Sigmoid colon (tissue), 7 donors: ENCODE measurements at places on chromosomes 1 and 21. TPM values are rescaled to one million over a fixed set of nuclear protein-coding genes. Genes with fewer than 3 reads are reported as not detected.

DNA sequence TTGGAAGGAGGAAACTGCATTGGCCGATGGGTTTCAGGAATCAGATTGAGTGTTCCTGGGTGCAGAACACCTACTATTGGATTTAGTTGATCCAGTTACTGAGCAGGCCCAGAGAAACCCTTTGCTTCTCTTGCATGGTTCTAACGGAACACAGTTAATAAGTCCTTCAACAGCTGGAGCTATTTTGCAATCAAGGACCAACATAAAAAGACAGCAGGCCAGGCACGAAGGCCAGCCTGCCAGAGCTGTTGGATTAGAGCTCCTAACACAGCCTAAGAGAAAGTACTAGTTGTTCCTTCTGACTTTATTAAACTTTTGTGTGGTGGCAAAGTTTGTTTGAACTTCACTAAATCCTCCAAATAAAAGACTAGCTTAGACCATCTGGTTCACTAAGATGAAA lies 148.0 kb upstream of the LMO4 start:
- H3K4me3 ChIP-seq: no peak overlapping the region
- no peaks in the 10 kb centered on the region for H3K36me3 ChIP-seq
- DNase-seq: no peak
- no peaks in the 10 kb centered on the region for H3K4me1 ChIP-seq
- H3K27ac ChIP-seq: no peak overlapping the region

- no peaks in the 10 kb centered on the region for H3K4me1 ChIP-seq
- no peak overlapping the region for H3K4me3 ChIP-seq
- DNase-seq: no peak
- no peaks in the 10 kb centered on the region for H3K27me3 ChIP-seq
- H3K27ac ChIP-seq: no peak overlapping the region
Measured at GRCh38 chr1:186735463-186735862, 55.2 kb upstream of the PTGS2 start.

DNA sequence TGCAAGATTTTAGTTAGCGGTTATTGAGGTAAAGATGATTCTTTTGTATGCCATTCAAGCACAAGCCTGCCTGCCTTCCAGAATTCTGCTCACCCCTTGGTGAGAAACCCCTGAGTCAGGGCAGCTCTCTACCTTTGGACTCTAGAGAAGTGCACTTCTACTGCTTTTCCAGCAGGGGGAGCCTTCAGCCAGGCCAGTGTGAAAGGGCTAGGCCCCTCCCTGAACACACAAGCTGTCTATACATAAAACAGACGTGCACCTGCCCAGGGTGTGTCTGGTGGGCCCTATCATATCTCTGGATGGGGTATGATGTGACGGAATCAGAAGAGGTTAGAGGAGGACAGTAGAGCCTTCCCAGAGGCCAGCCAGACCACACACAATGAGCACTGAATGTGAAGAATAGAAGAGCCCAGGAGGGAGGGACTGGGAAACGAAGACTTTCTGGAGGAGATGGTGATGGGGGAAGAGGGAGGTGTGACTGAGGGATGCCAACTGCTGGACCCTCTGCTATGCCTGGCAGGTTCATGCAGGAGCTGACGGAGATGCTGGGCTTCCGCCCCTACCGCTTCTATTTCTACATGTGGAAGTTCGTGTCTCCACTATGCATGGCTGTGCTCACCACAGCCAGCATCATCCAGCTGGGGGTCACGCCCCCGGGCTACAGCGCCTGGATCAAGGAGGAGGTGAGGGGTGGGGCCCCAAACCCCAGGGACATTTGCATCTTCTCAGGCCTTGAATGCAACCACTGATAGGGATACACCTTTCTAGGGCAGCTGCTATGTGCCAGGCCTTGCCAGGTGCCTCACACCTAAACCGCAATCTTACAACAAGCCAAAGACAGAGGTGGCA lies 13.0 kb upstream of the KCNC4 start:
- H3K27ac ChIP-seq: no peak overlapping the region
- H3K4me1 ChIP-seq: no peaks in the 10 kb centered on the region
- no peak overlapping the region for H3K4me3 ChIP-seq
- H3K27me3 ChIP-seq: no peaks in the 10 kb centered on the region
- DNase-seq: no peak

DNA sequence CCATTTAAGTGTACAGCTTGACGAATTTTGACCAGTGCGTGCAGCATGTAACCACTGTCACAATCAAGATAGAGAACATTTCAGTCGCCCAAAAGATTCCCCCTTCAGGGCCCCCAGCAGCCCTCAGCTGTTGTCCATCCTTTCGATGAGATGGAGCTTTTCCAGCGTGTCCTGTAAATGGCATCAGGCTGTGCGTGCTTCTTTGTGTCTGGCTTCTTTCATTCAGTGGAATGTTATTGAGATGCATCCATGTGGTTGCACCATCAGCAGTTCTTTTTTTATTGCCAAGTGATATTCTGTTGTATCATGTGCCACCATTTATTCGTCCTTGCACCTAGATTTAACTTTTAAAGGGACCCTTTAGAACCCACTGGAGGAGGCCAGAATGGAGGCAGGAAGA lies 21.9 kb downstream of the UBE2Q1 start:
- H3K36me3 ChIP-seq: no peaks in the 10 kb centered on the region
- no peak overlapping the region for H3K4me3 ChIP-seq
- no peaks in the 10 kb centered on the region for H3K27me3 ChIP-seq
- H3K4me1 ChIP-seq: no peaks in the 10 kb centered on the region
- DNase-seq: no peak

- H3K27me3 ChIP-seq: no peaks in the 10 kb centered on the region
- peaks cover 16% of the 10 kb centered on the region for H3K36me3 ChIP-seq
- H3K4me1 ChIP-seq: no peaks in the 10 kb centered on the region
- DNase-seq: no peak
Measured at GRCh38 chr1:231274119-231274825, 33.3 kb downstream of the GNPAT start.

NKAIN1 gene
- not detected for total RNA-seq

TCHH gene
- 0.28 TPM for total RNA-seq

GRCh38 chr21:34129901-34130715 lies 56.7 kb downstream of the MRPS6 start:
- DNase-seq: no peak
- H3K27ac ChIP-seq: peak overlapping the region; percentile 89
- no peaks in the 10 kb centered on the region for H3K36me3 ChIP-seq
- H3K4me1 ChIP-seq: peaks cover 85% of the 10 kb centered on the region

HSD3B2 gene
- not detected for total RNA-seq

RPF1 gene
- 66.5 TPM for total RNA-seq

GRCh38 chr1:15070145-15070748 lies 83.3 kb upstream of the TMEM51 start:
- H3K4me3 ChIP-seq: no peak overlapping the region
- H3K4me1 ChIP-seq: no peaks in the 10 kb centered on the region
- no peak overlapping the region for H3K27ac ChIP-seq
- H3K36me3 ChIP-seq: no peaks in the 10 kb centered on the region

ZFP69B gene
- 0.14 TPM for total RNA-seq

DNA sequence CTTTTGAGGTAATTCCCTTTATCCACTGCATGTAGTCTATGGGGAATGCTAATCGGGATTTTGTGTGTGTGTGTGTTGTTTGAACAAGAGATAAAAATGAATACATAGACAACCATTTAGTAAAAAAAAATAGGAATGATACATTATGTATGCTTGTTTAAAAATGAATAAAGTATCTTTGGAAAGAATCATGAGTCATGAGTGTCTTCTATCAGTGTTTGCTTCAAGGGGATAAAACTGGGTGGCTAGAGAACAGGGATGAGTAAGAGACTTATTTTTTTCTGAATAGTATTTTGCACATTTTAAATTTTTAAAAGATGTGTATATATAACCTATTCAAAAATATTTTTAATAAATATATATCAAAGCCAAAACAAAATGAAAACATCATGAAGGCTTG lies 839.4 kb upstream of the ADGRL4 start:
- DNase-seq: no peak
- H3K4me3 ChIP-seq: no peak overlapping the region
- H3K27ac ChIP-seq: no peak overlapping the region
- no peaks in the 10 kb centered on the region for H3K4me1 ChIP-seq
- H3K36me3 ChIP-seq: no peaks in the 10 kb centered on the region

DNA sequence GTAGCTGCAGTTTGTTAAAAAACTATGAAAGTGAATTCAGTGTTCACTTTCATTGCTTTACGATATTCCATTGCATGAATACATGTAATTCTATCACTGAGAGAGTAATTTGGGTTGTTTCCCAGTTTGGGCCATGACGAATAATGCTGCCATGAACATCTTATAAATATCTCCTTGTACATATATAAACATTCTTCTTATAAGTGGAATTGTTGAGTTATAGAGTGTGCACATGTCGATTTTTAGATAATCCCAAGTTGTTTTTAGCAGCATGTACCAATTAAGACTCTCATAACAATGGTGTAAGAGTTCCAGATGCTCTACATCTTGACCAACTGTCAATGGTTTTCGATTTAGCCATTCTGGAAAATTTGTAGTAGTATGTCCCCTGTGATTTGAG lies 40.9 kb downstream of the ALG6 start:
- H3K27ac ChIP-seq: no peak overlapping the region
- DNase-seq: no peak
- H3K27me3 ChIP-seq: no peaks in the 10 kb centered on the region
- peaks cover 28% of the 10 kb centered on the region for H3K36me3 ChIP-seq
- no peak overlapping the region for H3K4me3 ChIP-seq
- H3K4me1 ChIP-seq: no peaks in the 10 kb centered on the region

DNA sequence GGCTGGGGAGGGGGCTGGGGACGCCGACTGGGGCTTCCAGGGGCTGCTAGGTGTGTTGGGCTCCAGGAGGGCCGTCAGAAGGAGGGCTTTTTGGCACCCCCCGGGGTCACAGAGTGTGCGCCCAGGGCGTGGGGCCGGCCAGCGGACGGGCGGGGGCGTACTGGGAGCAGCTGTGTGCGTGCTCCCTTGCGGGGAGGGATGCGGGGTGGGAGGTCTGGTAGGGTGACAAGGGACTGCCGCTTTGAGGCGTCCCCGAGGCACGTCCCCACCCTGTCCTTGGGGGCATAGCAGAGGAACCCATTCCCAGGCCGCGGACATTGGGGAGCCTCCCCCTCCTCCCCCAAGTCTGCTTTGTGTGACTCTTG lies 1.1 kb downstream of the FOXO6 start:
- no peak overlapping the region for H3K27ac ChIP-seq
- H3K4me3 ChIP-seq: peak overlapping the region; percentile 22
- H3K27me3 ChIP-seq: peaks cover 12% of the 10 kb centered on the region
- no peaks in the 10 kb centered on the region for H3K36me3 ChIP-seq
- DNase-seq: no peak

GRCh38 chr1:6392809-6393399 lies 663 bp downstream of the ACOT7 start:
- no peaks in the 10 kb centered on the region for H3K36me3 ChIP-seq
- no peak for DNase-seq
- H3K4me3 ChIP-seq: no peak overlapping the region
- H3K27me3 ChIP-seq: no peaks in the 10 kb centered on the region
- peaks cover 16% of the 10 kb centered on the region for H3K4me1 ChIP-seq

DNA sequence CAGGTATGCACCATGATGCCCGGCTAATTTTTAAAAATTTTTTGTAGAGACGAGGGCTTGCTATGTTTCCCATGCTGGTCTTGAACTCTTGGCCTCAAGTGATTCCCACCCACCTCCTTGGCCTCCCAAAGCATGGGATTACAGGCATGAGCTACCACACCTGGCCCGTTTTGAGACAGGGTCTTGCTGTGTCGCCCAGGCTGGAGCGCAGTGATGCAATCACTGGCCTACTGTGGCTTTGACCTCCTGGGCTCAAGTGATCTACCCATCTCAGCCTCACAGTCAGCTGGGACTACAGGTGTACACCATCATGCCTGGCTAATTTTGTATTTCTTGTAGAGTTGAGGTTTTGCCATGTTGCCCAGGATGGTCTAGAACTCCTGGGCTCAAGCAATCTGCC lies 7.5 kb upstream of the SH3D21 start:
- H3K27me3 ChIP-seq: no peaks in the 10 kb centered on the region
- no peak overlapping the region for H3K4me3 ChIP-seq
- no peaks in the 10 kb centered on the region for H3K4me1 ChIP-seq
- H3K36me3 ChIP-seq: peaks cover 25% of the 10 kb centered on the region
- no peak for DNase-seq

DNA sequence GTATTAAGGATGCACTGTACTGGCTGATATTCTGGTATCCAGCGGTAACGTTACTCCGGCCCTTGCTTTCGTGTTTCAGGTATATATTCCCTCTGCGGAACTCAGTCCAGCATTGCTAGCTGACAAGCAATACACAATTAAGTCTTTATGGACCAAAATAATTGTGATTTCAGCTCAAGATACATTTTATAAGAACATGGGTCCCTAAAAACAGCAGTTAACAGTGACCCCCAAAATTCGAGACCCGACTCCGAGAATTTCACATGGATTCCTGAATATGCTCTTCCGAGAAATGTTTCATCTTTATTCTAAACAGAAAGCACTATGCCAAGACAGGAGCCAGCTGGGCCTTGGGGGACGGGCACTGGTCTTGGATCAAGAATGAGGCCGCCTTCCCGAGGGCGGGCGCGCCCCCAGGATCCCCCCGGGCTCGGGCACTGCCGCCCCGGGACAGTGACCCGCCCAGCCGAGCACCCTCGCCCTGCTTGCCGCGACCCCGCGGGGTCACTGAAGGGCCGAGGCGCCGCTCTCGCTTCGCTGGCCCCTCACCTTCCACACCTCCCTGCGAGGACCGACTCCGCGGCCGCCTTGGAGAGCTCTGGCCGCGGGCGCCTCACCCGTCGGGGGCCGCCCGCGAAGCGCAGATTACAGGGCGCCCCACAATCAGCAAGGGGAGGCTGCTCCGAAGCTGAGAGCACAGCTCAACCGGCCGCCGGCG lies 610 bp downstream of the SCYL3 start:
- H3K27ac ChIP-seq: peak overlapping the region; percentile 98
- DNase-seq: peak; percentile 78
- peak overlapping the region; percentile 96 for H3K4me3 ChIP-seq
- H3K36me3 ChIP-seq: no peaks in the 10 kb centered on the region

DNA sequence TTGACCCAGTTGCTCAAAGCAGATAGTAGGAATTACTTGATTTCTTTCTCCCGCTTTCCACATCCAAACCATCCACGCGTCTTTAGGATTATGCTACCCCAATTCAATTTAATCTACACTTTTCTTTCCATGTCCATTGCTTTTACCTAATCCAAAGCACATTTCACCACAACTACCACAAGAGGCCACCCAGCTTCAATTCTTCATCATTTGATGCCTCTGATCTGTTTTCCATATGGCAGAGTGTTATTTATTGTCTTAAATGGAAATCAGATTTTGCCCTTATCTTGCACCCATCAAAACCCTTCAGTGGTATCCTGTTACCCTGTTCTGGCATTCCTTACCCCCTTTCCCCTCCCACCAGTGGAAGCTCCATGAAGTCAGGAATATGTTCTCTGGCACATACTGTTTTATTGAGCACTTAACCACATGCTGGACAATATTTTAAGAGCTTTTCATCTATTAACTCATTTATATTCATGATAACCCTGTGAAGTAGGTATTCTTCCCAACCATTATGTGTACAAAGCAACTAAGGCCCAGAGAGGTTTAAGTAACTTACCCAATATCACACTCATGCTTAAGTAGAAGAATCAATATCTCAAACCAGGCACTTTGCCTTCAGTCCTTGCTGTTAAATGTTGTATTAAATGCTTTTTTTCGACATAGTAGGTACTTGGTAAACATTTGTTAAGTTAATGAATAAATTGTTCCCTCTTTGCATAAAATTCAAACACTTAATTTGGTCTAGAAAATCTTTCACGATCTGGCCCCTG lies 34.6 kb downstream of the CLIC4 start:
- H3K27ac ChIP-seq: peak overlapping the region; percentile 51
- DNase-seq: no peak
- no peaks in the 10 kb centered on the region for H3K27me3 ChIP-seq
- H3K4me3 ChIP-seq: no peak overlapping the region

- no peak for DNase-seq
- no peak overlapping the region for H3K27ac ChIP-seq
- no peaks in the 10 kb centered on the region for H3K4me1 ChIP-seq
Measured at GRCh38 chr1:34768856-34769255, 9.3 kb downstream of the GJB4 start.
